ENCODE measurements at places on chromosomes 1 and 21.

GRCh38 chr1:13554798-13555197, 28.8 kb upstream of the PDPN start:
- no peak for DNase-seq

DNA sequence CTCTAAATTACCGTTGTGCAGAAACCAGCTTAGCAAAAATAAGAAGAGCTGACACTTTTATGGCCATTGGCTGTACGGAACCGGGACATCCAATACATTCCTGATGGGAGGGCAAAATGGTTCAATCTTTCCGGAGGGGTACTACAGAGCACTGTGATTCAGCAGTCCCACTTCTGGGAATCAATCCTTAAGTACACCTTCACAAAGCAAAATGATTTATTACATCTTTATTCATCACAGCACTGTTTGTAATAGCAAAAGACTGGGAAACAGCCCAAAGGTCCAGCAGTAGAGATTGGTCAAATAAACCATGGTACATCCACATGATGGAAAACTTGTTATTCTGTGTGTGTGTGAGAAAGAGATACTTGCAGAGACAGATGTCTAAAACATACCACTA, 9.7 kb downstream of the GNG12 start:
- no peak for DNase-seq

DNA sequence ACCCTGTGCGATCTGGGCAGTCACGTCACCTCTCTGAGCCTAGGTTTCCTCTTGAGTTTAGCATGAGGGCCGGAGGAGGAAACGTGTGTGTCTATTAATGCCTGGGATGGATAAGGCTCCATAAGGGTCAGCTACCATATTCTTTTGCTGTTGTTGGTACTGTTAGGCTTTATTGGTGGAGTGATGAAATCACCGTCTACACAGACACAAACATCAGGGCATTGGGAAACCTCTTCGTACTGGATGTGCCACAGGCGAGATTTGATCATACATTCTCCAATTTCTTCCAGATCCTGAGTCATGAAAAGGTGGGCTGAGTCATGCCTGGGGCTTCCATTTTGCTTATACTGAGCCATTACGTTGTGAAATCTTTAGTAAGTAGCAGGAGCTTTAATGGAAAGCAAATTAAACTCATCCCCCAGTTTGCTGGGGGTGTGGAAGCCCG, 24.9 kb upstream of the GRHL3 start:
- DNase-seq = no peak

GRCh38 chr1:66552829-66553228, 18.9 kb downstream of the SGIP1 start:
- no peak for DNase-seq

GRCh38 chr1:25651036-25651640, 34.5 kb downstream of the MAN1C1 start:
- DNase-seq = no peak

DNA sequence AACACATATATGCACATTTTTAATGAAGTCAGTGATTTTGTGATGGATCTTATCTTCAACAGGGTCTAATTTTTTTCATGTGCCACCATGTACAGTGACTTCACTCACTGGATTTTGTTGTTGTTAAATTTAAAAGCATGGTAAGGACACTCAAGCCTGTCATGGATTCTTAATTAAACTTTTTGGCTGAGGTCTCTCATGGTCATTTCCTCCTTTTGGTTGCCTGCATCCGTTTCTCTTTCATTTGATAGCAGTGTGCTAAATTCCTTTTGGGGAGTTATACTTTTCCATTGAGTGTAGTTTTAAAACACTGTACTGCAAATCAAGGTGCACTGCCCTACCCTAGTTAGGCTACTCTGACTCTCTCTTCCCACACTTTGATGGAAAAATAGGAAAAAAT, 13.2 kb upstream of the CRB1 start:
- DNase-seq = no peak

GRCh38 chr1:177849579-177850290, 120.1 kb downstream of the SEC16B start:
- DNase-seq = no peak

DNA sequence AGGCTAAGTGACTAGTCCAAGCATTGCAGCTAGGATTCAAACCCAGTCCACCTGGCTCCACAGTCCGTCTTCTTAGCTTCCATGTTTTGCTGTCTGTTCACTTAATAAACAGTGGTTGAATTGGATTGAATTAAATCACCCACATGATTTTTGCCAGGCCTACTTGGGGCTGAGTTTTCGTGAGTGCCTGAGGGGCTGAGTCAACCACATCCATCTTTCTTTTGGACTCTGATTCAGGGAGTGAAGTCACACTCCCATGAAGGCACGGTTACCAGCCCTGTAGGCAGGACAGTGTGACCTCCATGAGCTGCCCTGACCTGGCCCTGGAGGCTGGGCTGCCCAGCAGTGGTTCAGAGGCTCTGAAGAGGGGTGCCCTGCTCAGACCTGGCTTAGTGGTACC, 123.7 kb downstream of the ACTL8 start:
- DNase-seq = no peak

DNA sequence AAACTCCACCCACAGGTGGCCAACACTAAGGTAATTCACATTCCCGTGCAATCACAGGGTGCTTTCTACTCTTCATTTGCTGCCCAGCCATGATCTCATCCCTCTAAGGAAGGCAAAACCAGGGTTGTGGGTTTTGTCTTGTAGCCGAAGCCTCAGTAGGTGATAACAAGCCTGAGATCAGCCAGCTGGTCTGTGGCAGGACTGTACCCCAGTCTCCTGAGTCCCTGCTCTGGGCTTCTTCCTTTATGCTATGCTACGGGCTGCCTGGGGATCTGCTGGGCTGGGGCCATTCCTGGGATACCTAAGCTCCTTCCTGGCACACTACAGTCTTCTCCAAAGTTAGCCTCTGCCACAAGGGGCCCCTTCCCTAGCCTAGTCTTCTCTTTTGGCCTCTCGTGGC, 9.8 kb downstream of the PPFIA4 start:
- no peak for DNase-seq

- DNase-seq = no peak
These were observed 3.7 kb upstream of the ID3 start for GRCh38 chr1:23563003-23563402.

GRCh38 chr1:201639391-201639790, 100.5 kb downstream of the NAV1 start:
- DNase-seq = no peak

- DNase-seq = no peak
These were observed 97.3 kb upstream of the PAXBP1 start for GRCh38 chr21:32868631-32869454.

- no peak for DNase-seq
These were observed 90.7 kb downstream of the URB2 start for GRCh38 chr1:229716704-229717103.

GRCh38 chr1:63148825-63149645, 173.3 kb upstream of the FOXD3 start:
- DNase-seq = no peak

DNA sequence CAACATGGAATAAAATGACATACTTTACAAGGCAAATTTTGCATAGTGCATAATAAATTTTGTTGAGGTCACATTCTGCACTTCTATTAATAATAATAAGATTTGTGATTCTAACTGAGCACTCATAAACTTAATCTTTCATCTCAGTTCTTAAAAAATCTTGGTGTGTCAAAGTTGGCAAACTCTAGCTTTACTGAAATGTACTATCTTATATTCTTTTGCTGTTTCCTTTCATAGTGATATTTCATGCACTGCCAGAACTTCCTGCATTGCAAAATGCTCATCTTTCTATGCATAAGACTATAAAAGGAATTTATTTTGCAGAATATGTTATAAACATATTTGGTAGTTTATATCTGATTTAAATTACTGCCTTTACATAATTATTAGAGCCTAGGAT, 797.6 kb downstream of the ADGRL2 start:
- no peak for DNase-seq

DNA sequence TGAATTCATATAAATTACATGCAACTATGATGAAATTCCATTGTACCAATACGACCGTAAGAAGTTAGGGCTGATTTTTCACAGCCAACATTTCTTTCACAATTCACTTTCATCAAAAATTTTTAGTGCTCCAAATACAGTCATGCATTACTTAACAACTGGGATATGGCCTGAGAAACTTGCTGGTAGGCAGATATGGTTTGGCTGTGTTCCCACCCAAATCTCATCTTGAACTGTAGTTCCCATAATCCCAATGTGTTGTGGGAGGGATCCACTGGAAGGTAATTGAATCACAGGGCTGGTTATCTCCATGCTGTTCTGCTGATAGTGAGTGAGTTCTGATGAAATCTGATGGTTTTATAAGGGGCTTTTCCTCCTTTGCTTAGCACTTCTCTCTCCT, 244.4 kb downstream of the AKT3 start:
- DNase-seq = no peak
